ENCODE measurements at places on chromosomes 12 and 14. TPM values are rescaled to one million over a fixed set of nuclear protein-coding genes. Genes with fewer than 3 reads are reported as not detected.

DNA sequence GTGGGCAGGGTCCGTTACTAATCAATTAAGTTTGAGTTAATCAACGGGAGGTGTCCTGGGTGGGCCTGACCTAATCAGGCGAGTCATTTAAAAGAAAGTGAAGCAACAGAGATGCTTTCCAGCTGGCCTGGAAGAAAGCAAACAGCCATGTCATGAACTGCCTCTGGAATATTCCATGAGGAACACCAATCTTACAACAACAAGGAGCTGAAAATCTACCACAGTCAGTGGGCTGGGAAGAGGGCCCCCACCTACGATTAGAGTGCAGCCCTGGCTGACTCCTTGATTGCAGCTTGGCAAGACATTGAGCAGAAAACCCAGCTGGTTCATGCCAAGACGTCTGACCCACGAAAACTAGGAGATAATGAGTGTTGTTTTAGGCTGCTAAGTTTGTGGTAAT, 56.2 kb downstream of the SSPN start:
- DNase-seq: no peak

- no peak for DNase-seq
Measured at GRCh38 chr14:26761532-26761931, 163.7 kb upstream of the NOVA1 start.

The TIMM9 gene
- total RNA-seq: 27.8 TPM

GRCh38 chr14:71554323-71554722, 377.9 kb upstream of the RGS6 start:
- DNase-seq: no peak

DNA sequence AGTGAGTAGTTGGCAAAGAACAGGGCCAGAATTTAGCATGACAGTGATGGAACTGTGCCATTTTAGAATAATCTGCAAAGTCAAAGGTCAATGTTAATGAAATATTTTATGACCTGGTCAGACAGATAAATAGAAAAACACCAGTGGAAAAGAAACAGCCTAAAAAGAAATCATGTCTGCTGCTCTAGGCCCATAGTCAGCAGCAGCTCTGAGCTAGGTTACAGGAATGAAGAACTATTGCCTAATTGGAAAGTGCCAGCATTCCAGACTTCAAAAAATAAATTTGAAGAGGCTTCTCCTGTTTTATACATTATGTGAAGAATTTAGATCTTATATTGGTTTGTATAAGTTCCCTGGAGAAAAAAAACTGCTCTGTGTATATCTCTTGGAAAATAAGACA, 9.8 kb downstream of the NPC2 start:
- no peak for DNase-seq

The BEST3 gene
- not detected for total RNA-seq

The ENDOU gene
- total RNA-seq: not detected
